ENCODE measurements at places on chromosomes 16 and 17.

GRCh38 chr16:9854675-9855074 lies 327.6 kb downstream of the GRIN2A start:
- DNase-seq = no peak

DNA sequence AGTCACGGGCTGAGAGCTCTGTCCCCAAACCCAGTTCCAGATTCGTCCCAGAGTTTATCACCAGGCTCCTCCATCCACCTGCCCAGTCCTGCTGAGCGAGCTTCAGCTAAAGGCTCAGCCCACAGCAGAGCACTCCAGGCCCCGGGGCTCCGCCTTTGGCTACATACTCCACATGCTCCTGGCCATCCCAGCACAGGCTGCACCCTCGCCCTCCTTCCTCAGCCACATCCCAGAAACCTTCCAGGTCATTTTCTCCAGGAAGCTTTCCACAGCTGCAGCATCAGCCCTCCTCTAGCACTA lies 4.7 kb upstream of the CD2BP2 start:
- no peak for DNase-seq

- DNase-seq = no peak
Measured at GRCh38 chr16:50459496-50460080, 88.6 kb upstream of the NKD1 start.

DNA sequence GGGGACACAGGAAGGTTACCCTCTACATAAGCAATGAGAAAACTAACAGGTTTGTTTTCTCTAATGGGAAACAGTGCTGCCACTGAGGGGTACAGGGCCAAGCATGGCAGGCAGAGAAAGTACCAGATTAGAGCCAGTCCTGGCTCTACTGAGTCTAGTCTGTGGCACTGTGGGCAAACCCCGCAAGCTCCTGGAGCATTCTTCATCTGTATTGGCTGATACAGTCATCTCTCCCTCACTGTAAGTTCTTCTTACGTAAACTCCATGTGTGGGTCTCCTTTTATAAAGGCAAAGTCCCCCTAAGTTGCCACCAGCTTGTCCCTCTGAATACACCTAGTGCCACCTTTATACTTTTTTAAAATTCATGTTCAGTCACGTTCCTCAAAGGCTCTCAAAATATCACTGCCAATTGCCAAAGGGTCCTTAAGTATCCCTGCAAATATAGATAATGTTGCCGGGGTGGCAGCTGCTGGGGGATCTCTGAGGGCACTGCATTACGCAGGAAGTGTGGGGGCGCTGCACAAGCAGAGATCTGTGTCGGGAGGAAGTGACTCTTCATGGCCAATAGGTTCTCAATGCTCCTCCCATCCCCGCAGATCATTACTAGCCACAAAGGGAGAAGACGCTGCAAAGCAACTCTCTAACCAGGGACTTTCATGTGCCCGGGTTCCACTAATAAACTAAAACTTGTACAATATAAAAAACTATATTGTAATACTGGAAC lies 18.8 kb downstream of the XPO6 start:
- no peak for DNase-seq

- no peak for DNase-seq
Measured at GRCh38 chr16:27698746-27699145, 148.8 kb downstream of the KATNIP start.

GRCh38 chr17:2484876-2485275 lies 26.8 kb downstream of the METTL16 start:
- DNase-seq = no peak

DNA sequence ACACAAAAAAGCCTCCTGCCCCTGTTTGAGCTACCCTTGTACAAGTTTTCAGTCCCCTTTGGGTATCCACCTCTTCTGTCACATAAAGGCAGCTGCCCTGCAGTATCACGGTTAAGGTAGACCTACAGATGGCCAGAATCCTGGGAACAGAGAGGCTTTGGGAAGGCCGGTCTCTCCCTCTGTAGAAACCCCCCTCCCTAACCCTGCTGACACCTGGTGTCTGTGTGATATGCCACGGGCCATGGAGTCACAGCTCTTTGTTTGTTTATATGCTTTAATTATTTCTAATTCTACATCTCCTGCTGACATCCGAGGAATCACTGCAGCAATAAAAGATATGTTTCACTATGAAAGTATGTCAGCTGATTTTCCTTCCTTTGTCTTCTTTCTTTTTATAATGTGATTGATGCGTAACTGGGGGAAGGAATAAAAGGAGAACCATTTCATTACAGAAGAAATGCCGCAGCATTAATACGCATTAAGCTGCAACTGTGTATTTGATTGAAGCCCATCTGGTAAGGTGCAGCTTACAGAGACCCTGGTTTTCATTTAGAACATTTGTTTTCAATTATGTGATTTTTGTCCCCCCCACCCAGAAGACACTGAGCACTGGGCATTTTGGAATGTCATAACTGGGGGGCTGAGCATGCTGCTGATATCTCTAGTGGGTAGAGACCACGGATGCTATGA lies 142.1 kb downstream of the SLC39A11 start:
- DNase-seq = no peak

- DNase-seq = no peak
Measured at GRCh38 chr16:27588057-27588456, 38.1 kb downstream of the KATNIP start.

DNA sequence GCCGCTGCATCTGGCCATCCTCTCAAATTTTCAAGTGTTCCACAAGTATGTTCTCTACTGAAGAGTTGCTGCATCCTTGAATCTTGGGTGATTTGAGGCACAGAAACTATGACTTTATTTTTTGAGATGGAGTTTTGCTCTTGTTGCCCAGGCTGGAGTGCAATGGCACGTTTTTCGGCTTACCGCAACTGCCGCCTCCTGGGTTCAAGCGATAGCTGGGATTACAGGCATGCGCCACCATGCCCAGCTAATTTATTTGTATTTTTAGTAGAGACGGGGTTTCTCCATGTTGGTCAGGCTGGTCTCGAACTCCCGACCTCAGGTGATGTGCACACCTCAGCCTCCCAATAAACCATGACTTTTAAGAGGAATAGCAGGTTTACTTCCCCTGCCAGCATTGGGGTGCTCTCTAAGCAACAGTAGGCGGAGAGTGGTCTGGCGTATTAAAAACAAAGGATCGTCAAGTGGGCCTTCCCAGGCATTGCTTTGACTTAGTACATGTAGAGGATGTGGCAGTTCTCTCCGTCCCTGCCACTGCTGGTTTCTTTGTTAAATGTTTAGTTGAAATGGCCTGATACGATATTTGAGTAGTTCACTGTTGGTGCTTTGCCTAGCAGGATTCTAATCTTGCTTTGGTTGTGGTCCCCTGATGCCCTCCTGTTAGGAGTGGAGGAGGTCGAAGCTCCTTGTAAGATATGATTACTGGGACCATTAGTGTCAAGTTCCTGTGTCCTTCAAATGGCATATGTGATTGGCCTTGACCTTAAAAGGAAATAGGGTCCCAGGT lies 9.5 kb downstream of the PYCARD start:
- DNase-seq = no peak

GRCh38 chr17:45702666-45703266 lies 81.4 kb upstream of the CRHR1 start:
- no peak for DNase-seq

DNA sequence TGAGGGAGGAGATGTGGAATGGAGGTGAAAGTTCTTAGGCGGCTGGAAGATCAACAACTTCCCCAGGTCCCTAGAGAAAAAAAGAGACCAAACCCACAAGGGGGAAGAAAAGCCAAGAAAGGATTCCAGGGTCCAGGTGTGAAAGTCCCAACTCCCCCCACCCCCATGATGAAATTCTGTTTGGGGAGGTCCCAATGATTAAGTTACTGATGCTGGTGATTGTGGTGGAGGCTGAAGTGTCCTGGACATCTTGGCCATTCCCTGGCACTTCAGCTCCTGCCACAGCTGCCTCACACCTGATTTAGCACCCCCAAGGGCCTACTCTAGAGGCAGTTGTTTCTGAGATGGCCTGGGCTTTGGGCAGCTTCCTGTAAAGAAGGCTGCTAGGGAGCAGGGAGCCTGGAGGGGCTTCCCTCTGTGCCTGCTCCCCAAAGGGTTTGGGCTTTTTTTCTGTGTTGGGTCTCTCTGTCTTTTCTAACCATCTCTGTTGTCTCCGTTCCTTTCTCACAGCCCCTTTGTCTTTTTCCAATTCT lies 13.1 kb downstream of the HOXB4 start:
- DNase-seq = no peak

DNA sequence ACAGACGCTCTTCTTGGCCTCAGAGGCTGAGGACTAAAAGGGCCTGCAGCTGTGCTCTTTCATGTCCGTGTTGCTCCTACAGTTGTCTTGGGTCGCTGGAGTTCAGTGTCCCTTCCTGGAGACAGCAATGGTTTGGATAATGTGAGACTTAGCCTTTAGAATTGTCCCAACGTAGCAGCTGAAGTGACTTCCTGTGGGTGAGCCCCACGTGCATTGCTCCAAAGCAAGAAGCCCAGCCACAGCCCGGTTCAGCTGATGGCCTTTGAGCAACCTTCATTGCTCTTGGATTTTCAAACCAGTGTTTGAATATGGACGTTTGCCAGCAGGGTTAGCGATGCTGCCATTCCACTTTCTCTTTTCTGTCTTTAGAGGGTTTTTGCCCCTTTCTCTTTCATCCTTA lies 19.7 kb downstream of the TMEM11 start:
- no peak for DNase-seq

- DNase-seq = no peak
Measured at GRCh38 chr17:33560165-33560564, 267.1 kb upstream of the ASIC2 start.

DNA sequence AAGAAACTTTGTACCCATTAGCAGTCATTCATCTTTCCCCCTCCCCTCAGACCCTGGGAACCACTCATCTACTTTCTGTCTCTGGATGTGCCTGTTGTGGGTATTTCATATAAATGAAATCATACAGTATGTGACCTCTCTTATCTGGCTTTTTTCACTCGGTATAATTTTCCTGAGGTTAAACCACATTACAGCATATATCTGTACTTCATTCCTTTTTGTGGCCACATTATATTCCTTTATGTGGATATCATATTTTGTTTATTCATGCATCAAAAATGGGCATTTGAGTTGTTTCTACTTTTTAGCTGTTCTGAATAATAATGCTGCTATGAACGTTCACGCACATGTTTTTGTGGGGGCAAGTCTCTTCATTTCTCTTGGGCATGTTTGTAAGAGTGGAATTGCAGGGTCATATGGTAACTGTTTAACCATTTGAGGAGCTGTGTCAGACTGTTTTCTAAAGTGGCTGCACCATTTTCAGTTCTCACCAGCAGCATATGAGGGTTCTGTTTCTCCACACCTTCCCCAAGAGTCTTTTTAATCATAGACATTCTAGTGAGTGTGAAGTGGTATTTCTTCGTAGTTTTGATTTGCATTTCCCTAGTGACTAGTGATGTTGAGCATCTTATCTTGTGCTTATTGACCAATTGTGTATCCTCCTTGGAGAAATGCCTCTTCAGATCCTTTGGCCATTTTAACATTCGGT lies 3.8 kb downstream of the SNX29 start:
- DNase-seq = no peak

- no peak for DNase-seq
Measured at GRCh38 chr16:60073376-60073775, 1339.3 kb upstream of the GOT2 start.

DNA sequence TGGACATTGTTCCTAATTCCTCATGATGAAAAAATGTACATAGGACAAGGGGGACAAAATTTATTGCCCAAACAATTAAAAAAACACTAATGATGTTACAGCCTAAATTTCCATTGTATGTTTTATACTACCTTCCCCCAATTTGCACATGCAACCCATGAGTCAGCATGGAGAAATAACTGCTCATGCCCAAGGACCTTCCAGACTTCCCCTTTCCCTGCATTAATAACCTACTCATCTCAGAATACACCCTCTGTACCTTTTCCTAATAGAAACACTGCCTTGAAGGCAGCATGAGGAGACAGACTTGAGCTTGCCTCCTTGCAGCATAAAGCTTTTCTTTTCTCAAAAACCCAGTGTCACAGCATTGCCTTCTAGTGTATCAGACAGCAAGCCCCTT lies 2402.8 kb downstream of the TP53TG3F start:
- DNase-seq = no peak

Measured in NCI-H1048 (cell line).